ENCODE measurements at places on chromosomes 1 and 21. TPM values are rescaled to one million over a fixed set of nuclear protein-coding genes. Genes with fewer than 3 reads are reported as not detected.

The IFI44L gene
- total RNA-seq = 0.34 TPM

The OR2L13 gene
- total RNA-seq = not detected

DNA sequence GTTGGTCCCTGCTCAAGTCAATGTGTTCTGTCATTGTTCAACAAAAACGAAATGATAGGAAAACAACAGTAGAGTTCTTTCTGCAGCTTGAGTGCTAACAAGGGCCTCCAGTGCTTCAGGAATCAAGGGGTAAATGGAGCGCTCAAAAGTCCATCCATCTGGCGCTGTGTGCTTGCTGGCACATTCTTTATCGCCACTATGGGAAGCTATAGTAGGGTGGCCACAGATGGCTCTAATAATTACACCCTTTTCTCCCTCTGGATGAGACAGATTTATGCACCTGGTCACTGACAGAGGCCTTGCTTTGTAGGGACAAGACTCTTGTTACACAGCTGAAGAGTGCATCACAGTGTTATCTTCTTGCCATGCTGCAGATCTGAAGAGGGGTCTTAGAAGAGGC, 136.0 kb downstream of the GDAP2 start:
- peaks cover 17% of the 10 kb centered on the region for H3K27me3 ChIP-seq
- H3K4me1 ChIP-seq = no peaks in the 10 kb centered on the region
- DNase-seq = no peak
- H3K27ac ChIP-seq = no peak overlapping the region

GRCh38 chr1:32886828-32887414, 630 bp downstream of the HPCA start:
- no peak overlapping the region for H3K27ac ChIP-seq
- no peak for DNase-seq
- H3K27me3 ChIP-seq = peaks cover 57% of the 10 kb centered on the region
- H3K4me1 ChIP-seq = peaks cover 8% of the 10 kb centered on the region

The UBASH3A gene
- 91.6 TPM for total RNA-seq

The SPATA21 gene
- not detected for total RNA-seq

GRCh38 chr1:39048745-39049370, 22.7 kb downstream of the NDUFS5 start:
- DNase-seq = no peak
- no peaks in the 10 kb centered on the region for H3K36me3 ChIP-seq
- peaks cover 7% of the 10 kb centered on the region for H3K4me1 ChIP-seq
- no peaks in the 10 kb centered on the region for H3K27me3 ChIP-seq
- no peak overlapping the region for H3K27ac ChIP-seq
- H3K4me3 ChIP-seq = no peak overlapping the region

- no peak overlapping the region for H3K27ac ChIP-seq
- no peak for DNase-seq
- H3K4me3 ChIP-seq = no peak overlapping the region
- H3K4me1 ChIP-seq = peaks cover 17% of the 10 kb centered on the region
- H3K36me3 ChIP-seq = no peaks in the 10 kb centered on the region
- H3K27me3 ChIP-seq = peaks cover 14% of the 10 kb centered on the region
These were observed 18.6 kb upstream of the ST6GALNAC3 start for GRCh38 chr1:76055987-76056386.

DNA sequence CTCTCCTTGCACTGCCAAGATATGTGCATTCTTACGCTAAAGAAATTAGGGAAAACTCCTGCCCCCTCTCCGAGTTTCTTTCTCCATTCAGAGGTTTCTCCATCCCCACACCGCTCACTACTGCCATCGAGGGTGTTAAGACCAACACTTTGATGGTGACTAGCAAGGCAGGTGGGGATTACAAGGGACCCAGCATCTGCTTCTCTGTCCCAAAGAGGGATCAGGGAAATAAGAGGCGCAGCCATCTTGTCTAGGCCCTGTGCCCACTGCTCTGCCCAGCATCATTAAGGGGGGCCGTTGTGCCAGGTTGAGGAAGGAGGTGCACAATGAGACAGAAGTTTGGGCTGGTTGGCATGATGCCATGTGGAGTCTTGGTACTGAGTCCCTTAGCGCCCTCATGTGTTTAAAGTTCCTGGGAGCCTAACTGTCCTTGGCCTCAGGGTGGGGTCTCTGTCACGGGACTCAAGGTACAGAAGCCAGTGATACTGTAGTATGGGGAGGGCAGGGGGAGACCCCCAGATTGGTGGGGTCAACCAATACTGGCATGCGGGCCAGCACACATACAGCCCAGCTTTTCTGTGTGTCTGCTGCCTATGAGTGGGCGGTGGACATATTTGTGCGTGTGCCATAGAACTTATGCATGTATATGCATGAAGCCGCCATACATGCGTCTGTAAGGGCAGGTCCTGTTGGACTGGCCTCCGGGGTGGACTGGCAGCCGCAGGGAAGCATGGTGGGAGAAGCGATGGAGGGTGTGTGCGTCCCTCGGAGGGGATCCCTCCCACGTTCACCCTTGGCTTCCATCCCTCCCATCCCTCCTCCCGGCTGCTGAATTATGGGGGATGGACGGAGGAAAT, 5.5 kb downstream of the EFNA3 start:
- no peak for DNase-seq
- H3K36me3 ChIP-seq = no peaks in the 10 kb centered on the region
- H3K4me1 ChIP-seq = peaks cover 53% of the 10 kb centered on the region
- peak overlapping the region; percentile 94 for H3K4me3 ChIP-seq
- peaks cover 30% of the 10 kb centered on the region for H3K27me3 ChIP-seq
- no peak overlapping the region for H3K27ac ChIP-seq

The RABGAP1L gene
- 86.5 TPM for total RNA-seq

- peaks cover 43% of the 10 kb centered on the region for H3K4me1 ChIP-seq
- H3K27ac ChIP-seq = peak overlapping the region; percentile 100
- H3K4me3 ChIP-seq = peak overlapping the region; percentile 97
These were observed 47.9 kb upstream of the NBL1 start for GRCh38 chr1:19596065-19596713.

The ASCL5 gene
- total RNA-seq = not detected

- no peak overlapping the region for H3K4me3 ChIP-seq
- peaks cover 43% of the 10 kb centered on the region for H3K4me1 ChIP-seq
- no peak for DNase-seq
- H3K27ac ChIP-seq = no peak overlapping the region
- no peaks in the 10 kb centered on the region for H3K36me3 ChIP-seq
These were observed 10.8 kb upstream of the SMIM12 start for GRCh38 chr1:34870395-34870794.

DNA sequence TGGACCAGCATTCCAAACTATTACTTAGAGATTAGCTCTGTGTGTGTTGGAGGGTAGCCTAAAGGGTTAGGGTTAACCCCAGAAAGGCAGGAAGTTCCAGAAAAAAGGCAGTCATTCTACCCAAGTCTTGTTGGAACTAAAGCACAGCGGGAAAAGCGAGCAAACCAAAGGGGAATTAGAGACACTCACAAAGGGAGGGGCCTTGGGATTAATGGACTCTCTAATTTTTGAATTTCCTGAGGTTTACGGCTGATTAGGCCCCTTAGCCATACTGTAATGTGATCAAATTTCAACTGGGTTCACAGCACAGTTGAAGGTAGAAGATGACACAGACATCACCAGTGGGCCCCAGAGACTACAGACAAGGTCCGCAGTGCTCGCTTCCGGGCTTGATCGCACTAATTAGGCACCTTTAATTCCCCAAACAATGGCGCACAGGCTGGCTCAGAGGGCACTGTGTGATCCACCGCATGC, 28.3 kb downstream of the CAPZB start:
- DNase-seq = no peak
- peak overlapping the region; percentile 91 for H3K27ac ChIP-seq
- peaks cover 88% of the 10 kb centered on the region for H3K4me1 ChIP-seq
- H3K36me3 ChIP-seq = no peaks in the 10 kb centered on the region
- peak overlapping the region; percentile 56 for H3K4me3 ChIP-seq

DNA sequence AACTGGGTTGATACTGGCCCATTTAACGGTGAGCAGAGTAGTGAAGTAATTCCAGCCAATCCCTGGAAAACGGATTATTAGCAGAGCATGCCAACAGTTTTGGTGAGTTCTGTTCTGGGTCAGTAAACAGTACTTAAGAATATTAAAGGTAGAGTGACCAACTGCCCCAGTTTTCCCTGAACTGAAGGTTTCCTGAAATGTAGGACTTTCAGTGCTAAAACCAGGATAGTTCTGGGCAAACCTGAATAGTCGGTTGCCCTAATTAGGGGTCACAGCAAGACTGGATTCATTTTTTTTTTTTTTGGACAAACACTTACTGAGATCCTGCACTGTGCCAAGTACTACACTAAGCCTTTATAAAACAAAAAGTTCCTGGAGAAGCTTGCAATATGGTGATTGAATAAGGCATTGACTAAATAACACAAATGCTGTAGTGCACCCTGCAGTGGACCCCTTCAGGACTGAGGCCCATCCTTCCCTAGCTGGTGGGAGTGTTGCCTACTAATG, 75.9 kb downstream of the KCNK1 start:
- no peaks in the 10 kb centered on the region for H3K4me1 ChIP-seq
- H3K27me3 ChIP-seq = peaks cover 7% of the 10 kb centered on the region
- no peak overlapping the region for H3K4me3 ChIP-seq
- H3K27ac ChIP-seq = no peak overlapping the region

GRCh38 chr1:201153474-201154388, 543 bp downstream of the TMEM9 start:
- peak overlapping the region; percentile 88 for H3K27ac ChIP-seq
- H3K4me3 ChIP-seq = peak overlapping the region; percentile 93
- H3K4me1 ChIP-seq = peaks cover 34% of the 10 kb centered on the region
- DNase-seq = no peak

DNA sequence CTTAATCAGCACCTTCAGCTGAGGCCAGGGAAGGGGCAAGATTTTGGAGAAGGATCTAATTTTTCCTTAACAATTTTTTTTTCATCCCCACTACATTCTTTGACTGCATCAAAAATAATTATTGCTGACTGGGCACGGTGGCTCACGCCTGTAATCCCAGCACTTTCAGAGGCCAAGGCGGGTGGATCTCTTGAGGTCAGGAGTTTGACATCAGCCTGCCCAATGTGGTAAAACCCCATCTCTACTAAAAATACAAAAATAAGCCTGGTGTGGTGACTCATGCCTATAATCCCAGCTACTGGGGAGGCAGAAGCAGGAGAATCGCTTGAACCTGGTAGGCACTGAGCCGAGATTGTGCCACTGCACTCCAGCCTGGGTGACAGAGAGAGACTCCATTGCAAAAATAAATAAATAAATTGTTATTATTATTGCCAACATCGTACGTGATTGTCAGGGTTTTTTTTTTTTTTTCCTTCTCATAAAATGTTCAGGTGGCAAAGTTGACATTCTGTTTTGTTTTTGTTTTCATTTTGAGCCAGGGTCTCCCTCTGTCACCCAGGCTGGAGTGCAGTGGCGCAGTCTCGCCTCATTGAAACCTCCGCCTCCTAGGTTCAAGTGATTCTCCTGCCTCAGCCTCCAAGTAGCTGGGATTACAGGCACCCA, 37.3 kb upstream of the MORC3 start:
- no peaks in the 10 kb centered on the region for H3K4me1 ChIP-seq
- H3K27me3 ChIP-seq = no peaks in the 10 kb centered on the region

The CELA3A gene
- not detected for total RNA-seq

The SELENOF gene
- 157 TPM for total RNA-seq

The CD1E gene
- not detected for total RNA-seq

DNA sequence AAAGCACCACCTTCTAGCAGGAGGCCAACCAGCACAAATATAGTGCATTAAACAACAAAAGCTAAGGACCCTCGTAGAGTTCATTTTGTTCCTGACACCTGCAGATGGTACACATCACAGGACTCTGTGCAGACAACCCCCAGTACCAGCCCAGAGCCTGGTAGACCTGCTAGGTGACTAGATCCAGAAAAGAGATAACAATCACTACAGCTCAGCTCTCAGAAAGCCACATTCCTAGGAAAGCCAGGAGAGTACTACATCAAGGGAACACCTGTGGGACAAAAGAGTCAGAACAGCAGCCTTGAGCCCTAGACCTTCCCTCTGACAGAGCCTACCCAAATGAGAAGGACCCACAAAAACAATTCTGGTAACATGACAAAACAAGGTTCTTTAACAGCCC, 344.7 kb upstream of the PTBP2 start:
- H3K27ac ChIP-seq = no peak overlapping the region
- no peaks in the 10 kb centered on the region for H3K4me1 ChIP-seq
- H3K27me3 ChIP-seq = no peaks in the 10 kb centered on the region
- DNase-seq = no peak
- H3K4me3 ChIP-seq = no peak overlapping the region
- no peaks in the 10 kb centered on the region for H3K36me3 ChIP-seq

GRCh38 chr1:199007423-199007822, 368.6 kb downstream of the PTPRC start:
- no peaks in the 10 kb centered on the region for H3K36me3 ChIP-seq
- H3K27me3 ChIP-seq = no peaks in the 10 kb centered on the region
- H3K4me1 ChIP-seq = peaks cover 16% of the 10 kb centered on the region
- H3K27ac ChIP-seq = no peak overlapping the region
- H3K4me3 ChIP-seq = no peak overlapping the region

The HPDL gene
- total RNA-seq = 1.5 TPM

- no peaks in the 10 kb centered on the region for H3K36me3 ChIP-seq
- DNase-seq = no peak
- no peaks in the 10 kb centered on the region for H3K4me1 ChIP-seq
These were observed 14.3 kb upstream of the SLC5A9 start for GRCh38 chr1:48208251-48208650.

- peaks cover 17% of the 10 kb centered on the region for H3K27me3 ChIP-seq
- H3K36me3 ChIP-seq = no peaks in the 10 kb centered on the region
- no peaks in the 10 kb centered on the region for H3K4me1 ChIP-seq
- no peak for DNase-seq
These were observed 110.0 kb downstream of the PAX7 start for GRCh38 chr1:18740617-18741016.

The TGFB2 gene
- 0.16 TPM for total RNA-seq

The MAP1LC3C gene
- total RNA-seq = not detected

DNA sequence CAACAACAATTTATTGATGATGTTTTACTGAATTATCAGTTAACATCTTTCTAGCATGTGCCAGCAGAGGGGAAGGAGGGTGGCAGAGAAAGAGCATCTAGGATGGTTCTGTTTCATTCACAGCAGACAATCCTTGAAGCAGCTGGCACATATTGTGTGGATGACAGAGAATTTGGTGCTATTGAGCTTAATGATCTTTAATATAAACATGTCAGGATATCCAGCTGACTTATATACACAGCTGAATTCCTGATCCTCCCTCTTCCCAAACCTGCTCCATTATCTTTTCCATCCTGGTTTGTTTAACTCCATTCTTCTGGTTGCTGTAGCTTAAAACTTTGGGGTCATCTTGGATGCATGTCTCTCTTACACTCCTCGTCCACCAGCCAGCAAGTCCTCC, 218.6 kb downstream of the CACNA1E start:
- peaks cover 16% of the 10 kb centered on the region for H3K27me3 ChIP-seq
- H3K36me3 ChIP-seq = no peaks in the 10 kb centered on the region
- no peak for DNase-seq
- no peaks in the 10 kb centered on the region for H3K4me1 ChIP-seq

- no peak overlapping the region for H3K4me3 ChIP-seq
- H3K4me1 ChIP-seq = no peaks in the 10 kb centered on the region
- no peaks in the 10 kb centered on the region for H3K36me3 ChIP-seq
- peaks cover 6% of the 10 kb centered on the region for H3K27me3 ChIP-seq
- H3K27ac ChIP-seq = no peak overlapping the region
These were observed 132.7 kb upstream of the FOXD3 start for GRCh38 chr1:63189677-63190076.

GRCh38 chr1:115973154-115973553, 3.2 kb upstream of the SLC22A15 start:
- H3K4me1 ChIP-seq = peaks cover 7% of the 10 kb centered on the region
- peak overlapping the region; percentile 35 for H3K27ac ChIP-seq
- H3K4me3 ChIP-seq = no peak overlapping the region
- peaks cover 4% of the 10 kb centered on the region for H3K36me3 ChIP-seq
- no peak for DNase-seq
- peaks cover 55% of the 10 kb centered on the region for H3K27me3 ChIP-seq
